AG04450 (cell line): ENCODE measurements at places on chromosomes 2 and 18.

GRCh38 chr2:205720451-205720902, 38.2 kb downstream of the NRP2 start:
- DNase-seq: no peak

DNA sequence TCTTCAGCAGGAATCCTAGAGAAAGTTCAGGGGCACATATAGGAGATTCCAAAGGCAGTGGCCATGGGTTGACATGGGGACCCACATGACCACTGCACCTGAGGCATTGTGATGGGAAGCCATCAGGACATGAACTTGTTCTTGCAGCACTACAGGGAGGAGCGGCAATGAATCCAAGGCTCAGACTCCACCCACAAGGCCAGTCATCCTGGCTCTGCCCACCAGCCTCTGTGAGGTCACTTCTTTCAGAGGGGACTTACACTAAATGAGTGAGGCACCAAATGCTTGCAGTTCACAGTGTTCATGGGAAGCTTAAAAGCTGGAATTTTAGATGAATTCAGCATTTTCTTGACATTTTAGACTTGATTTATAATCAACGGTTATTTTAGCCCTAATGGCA, 254.2 kb downstream of the SETBP1 start:
- no peak for DNase-seq

GRCh38 chr2:18496516-18496915, 63.9 kb downstream of the RDH14 start:
- no peak for DNase-seq

- no peak for DNase-seq
Measured at GRCh38 chr2:3300224-3300995, 77.2 kb downstream of the EIPR1 start.

GRCh38 chr2:182763311-182763912, 47.4 kb downstream of the DNAJC10 start:
- DNase-seq: no peak

DNA sequence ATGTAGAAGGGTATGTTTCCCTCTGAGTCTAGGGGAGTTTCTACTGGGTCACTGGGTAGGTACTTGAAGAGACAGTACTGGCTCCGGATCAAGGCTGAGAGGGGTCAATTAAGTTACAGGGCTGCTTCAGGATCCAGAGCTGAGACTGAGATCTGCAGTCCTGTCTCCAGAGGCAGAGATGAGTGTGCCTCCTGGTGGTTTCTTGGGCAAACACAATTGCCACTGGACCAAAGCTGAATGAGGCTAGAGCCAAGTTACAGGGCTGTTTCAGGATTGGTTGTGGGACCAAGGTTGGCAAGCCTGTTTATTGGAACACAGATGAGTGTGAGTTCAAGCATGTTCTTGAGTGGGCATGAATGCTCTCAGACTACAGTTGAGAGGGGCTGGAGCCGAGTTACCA, 157.9 kb downstream of the ADCYAP1 start:
- DNase-seq: no peak

GRCh38 chr2:168722592-168722991, 79.8 kb upstream of the NOSTRIN start:
- no peak for DNase-seq

DNA sequence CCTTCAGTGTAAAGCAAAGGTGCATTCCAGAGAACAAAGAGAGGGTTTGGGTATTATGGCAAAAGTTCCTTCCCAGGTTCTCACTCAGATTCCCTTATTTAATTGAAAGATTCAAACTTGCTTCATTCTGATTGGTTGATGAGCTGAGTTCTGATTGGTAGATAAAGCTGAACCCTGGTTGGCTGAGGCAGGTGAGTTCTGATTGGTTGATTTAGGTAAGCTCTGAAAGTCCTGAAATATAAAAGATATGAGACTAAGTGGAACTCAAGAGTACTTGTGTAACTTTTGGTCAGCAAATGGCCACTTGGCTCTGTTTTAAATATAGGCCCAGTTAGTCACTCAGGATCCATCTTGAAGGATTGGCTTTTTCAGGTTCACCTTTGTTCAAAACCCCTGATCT, 99.8 kb upstream of the FBXO11 start:
- no peak for DNase-seq

DNA sequence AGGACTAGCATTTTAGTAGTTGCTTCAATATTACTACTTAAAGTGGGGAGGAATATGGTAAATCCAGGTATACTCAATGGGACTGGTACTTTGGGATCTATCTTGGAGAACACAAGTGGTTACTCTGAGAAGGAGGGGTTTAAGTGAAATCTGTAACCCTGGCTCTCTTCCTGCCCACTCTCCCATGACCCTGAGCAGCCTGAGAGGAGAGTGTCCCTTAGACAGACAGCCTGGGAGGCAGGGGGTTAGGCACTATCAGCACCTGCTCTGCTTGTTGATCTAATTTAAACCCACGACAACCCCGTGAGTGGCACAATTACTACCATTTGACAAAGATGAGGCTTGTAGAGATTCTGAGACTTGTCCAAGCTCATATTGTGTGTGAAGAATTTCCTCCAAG, 395.5 kb downstream of the ALK start:
- no peak for DNase-seq

DNA sequence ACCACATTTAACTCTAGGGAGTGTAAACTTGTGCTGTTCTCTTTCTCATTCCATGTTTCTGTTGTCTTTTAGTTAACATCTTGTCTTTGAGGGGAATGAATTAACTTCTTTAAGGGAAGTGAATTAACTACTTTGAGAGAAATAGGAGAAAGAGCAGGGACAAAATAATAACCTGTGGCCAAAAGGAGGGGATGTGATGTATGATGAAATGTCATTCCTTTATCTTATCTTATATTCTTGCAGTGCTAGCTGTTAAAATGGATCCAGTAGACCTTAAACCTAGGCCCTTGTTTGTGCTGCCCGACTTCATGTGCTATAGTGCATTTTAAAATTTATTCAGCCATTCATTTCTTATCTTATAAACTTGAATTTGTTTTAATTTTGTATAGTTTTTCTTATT, 18.4 kb downstream of the ABI2 start:
- DNase-seq: no peak

GRCh38 chr2:83787189-83787588, 671.9 kb downstream of the SUCLG1 start:
- no peak for DNase-seq

DNA sequence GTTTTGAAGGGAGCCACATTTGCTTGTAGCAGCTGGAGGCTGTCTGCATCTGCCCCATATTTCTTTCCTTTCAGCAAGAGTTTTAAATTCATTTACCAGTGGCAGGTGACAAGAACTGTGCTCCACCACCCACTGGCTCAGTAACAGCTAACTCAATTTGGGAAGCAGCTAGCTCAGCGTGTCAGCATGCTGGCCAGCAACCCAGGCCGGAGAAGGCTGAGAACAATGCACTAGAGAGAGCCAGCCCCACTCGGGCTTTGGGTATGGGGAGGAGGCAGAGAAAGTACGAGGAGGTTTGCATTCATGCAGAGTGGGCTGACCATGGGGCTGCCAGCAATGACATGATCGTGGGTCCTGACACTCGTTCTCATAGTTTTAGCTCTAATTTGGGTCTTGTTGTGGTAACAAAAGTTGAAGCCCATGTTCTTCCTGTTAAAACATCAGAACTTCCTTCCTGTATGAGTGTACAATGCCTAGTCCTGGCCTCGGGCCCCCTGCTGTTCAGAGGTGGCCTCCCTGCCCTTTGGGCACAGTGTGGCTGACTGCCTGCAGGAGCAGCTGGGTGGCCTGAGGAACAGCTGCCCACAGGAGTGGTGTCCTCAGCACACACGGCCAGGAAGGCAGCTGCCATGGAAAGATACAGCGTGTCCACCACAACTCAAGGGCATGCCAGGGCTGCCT, 23.0 kb downstream of the CDC42EP3 start:
- no peak for DNase-seq

- DNase-seq: no peak
Measured at GRCh38 chr2:35986871-35987270, 368.7 kb upstream of the CRIM1 start.

DNA sequence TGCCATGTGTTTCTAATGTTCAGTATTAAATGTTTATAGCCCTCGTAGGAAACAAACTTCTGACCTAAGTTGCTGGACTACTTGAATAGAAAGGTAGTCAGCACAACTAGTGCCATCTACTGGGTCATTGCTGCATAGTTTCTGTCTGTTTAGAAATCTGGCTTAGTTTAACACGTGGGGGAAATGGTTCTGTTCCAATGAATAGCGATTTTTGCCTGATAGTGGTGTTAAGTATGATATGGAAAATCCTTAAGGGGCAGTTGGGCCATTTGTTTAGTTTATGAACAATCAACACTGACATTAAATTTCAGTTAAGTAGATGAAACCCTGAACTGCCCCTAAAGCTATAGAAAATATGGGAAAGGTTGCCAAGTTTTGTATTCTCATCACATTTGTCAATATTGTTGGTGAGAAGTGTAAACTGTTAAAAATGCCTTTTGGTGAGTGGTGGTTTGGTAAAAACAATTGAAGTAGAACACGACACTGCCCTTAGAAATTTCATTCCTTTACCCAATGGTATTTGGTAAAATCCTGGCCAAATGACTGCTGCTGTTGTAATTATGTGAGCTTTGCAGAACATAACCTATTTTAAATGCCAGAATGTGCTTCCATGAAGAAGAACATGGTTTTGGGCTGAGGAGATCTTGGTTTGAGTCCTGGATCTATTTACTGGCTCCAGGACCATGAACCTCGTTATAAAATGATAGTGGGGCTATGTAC, 13.2 kb downstream of the NABP1 start:
- peak; percentile 49 for DNase-seq

DNA sequence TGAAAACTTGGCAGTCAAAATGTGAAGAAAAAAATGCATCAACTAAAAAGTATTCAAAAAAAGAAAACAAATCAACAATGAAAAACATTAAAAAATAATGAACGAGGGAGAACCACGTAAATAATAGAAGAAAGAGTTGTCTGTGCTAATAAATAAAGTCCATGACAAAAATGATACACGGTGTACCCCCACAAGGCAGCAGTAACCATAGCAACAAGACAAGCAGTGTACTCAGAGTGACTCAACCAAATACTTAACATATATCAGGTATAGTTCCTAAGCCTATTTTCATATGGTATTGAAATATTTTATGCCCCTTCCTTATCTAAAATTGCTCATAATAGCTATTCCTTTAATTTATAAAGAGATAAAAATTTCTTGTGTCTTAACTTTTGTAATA, 162.3 kb upstream of the TMEM200C start:
- no peak for DNase-seq

GRCh38 chr2:101036562-101036961, 34.5 kb downstream of the RPL31 start:
- DNase-seq: no peak

DNA sequence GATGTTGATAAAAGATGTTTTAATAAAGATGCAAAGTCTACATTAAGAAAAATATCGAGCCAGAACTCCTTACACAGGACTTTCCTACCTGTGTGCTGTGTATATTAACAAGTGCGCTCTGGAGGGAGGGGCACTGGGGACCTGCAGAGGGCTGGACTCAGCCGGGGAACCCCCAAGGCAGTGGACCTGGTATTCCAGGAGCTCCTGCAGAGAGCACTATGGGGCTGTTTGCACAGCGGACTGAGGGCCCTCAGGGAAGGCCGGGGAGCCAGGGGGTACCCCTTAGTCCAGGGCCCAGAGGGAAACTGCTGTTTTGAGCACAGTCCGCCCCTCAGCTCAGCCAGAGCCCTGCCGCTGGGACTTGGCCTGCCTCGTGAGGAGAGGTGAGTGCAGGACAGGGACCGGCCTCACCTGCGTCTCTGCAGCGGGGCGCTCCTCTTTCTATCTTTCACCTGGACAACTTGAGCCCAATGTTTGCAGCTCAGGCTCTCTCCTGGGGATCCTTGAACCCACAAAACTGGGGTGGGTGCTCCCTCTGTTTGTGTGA, 168.4 kb downstream of the ARL4C start:
- no peak for DNase-seq

GRCh38 chr2:239646184-239646583, 245.4 kb upstream of the HDAC4 start:
- DNase-seq: no peak

DNA sequence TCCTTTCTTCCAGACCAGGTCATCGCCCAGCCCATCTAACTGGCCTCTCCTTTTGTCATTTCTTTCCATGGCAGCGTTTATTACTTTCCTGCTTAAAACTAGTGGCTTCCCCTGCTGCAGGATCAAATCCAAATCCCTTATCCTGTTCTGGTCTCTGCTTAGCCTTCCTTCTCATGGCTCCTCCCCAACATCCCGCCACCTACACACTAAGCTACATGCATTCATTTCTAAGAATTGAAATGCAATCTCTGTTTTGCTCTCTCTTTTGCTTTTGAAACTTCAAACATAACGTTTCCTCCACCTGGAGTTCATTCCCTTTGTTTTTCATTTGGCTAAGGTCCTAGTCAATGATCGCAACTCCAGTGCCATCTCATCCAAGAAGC, 18.0 kb upstream of the DPP4 start:
- no peak for DNase-seq

- no peak for DNase-seq
Measured at GRCh38 chr18:7645756-7646155, 78.6 kb downstream of the PTPRM start.

DNA sequence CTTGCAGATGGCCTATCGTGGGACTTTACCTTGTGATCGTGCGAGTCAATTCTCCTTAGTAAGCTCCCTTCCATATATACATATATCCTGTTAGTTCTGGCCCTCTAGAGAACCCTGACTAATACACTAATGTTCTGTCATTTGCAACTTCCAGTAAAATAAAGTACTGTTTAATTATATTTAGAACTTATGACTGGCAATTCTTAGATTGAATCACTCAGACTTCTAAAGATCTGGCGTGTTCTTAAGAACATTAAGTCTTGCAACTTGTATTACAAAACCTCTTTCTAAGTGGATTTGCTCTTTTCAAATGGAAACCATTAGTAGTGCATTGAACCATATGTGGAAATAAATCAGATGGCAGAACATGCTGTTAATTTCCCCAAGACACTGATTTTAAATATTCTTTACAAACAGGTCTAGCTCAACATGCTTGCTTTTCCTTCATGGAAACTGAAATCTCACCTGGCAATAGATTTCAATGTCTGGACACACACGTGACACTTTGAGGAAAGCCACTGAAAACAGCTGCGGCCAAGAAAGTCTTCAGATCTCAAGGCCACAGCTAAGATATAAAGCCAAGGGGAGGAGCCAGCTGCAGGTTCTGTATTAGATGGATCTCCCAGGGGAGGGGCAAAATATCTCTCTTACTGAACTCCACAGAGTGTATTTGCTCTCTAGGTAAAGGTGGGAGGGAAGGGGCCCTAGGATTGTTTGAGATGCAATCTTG, 50.6 kb downstream of the PMAIP1 start:
- no peak for DNase-seq

GRCh38 chr2:134677856-134678756, 40.7 kb downstream of the TMEM163 start:
- DNase-seq: no peak

GRCh38 chr2:226674123-226674522, 125.5 kb downstream of the IRS1 start:
- no peak for DNase-seq

GRCh38 chr2:70870790-70871189, 35.2 kb upstream of the CD207 start:
- DNase-seq: no peak

GRCh38 chr18:47235096-47235495, 16.4 kb downstream of the SKOR2 start:
- no peak for DNase-seq

- no peak for DNase-seq
Measured at GRCh38 chr18:9858642-9859041, 27.1 kb upstream of the TXNDC2 start.

- no peak for DNase-seq
Measured at GRCh38 chr2:208033701-208034502, 8.6 kb upstream of the PLEKHM3 start.
